Stimulated activated CD8-positive, alpha-beta memory T cell treated with anti-CD3 and anti-CD28 coated beads, Interleukin-7, amount 100 ng/mL, for 1 hour (primary cell): ENCODE measurements at places on chromosomes 16 and 17.

GRCh38 chr16:52433643-52434042 is 113.3 kb downstream of the TOX3 start:
- DNase-seq: no peak

DNA sequence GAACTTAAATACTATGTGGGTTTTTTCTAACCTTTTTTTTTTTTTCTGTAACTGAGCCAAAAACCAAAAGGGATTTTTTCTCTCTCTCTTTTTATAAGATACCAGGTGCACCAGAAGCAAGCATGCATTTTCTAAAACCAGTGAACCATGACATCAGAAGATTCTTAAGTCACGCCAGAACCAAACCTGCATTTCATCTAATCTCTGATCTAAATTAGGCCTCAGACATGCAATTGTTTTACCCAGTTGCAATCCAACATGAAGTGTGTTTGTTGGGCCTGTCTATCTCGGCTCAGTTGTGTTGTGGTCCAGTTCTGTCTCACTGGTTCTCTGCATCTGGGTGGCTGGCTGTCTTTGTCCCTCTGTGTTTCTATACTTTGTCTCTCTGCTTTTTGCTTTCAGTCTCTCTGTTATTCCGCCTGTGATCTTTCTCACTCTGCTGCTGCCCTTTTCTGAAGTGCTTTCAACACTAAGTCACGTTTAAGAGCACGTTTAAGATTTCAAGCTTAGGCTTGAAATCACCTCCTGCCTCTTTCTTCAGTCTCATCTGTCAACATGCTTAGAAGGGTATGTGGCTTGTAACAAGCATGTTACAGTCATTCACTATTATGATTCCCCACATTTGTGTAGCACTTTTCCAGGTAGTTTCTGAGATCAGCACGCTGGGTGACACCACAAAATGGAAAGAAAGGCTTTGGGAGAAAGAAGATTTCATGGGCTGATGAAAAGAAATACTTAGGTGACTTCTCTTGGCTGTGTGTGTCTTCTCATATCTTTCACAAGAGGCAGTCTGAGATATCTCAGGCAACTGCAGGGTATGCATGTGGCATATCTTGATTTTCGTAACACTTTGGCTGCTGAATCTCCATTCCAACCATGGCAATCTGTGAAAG is 488.9 kb downstream of the SHISA9 start:
- no peak for DNase-seq

GRCh38 chr17:35486920-35487732 is 38.6 kb upstream of the SLFN13 start:
- peak; percentile 48 for DNase-seq

DNA sequence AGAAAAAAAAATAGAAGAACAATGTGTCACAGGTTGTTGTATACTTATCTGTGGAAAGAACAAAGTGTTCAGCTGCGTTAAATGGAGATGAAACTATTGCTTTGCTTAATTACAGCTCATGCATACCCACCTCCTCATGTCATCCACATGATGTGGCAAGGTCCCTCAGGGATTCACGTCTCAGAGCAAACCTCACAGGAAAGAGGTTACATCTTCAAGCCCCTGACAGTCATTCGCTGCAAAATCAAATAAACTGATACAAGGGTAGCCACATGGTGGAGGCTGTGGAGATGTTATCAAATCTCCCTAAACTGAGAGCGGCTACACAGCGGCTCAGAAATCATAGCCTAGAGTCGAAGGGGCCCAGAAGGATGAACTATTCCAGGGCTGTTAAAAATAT is 21.1 kb downstream of the GINS3 start:
- no peak for DNase-seq

GRCh38 chr17:27315322-27315721 is 21.4 kb downstream of the WSB1 start:
- DNase-seq: no peak
